AG09309 (cell line): ENCODE measurements at places on chromosomes 4 and X.

- no peak for DNase-seq
These were observed at the start of gene CPLX1 for GRCh38 chr4:825971-826330. CPLX1 (minus strand) TSS chr4:826129; CDS start chr4:824522, 1,607 bp downstream.

- no peak for DNase-seq
These were observed 36.9 kb downstream of the ANXA10 start for GRCh38 chr4:168129046-168129772.

- DNase-seq = no peak
These were observed 58.8 kb upstream of the LHFPL1 start for GRCh38 chrX:112738347-112739033.

DNA sequence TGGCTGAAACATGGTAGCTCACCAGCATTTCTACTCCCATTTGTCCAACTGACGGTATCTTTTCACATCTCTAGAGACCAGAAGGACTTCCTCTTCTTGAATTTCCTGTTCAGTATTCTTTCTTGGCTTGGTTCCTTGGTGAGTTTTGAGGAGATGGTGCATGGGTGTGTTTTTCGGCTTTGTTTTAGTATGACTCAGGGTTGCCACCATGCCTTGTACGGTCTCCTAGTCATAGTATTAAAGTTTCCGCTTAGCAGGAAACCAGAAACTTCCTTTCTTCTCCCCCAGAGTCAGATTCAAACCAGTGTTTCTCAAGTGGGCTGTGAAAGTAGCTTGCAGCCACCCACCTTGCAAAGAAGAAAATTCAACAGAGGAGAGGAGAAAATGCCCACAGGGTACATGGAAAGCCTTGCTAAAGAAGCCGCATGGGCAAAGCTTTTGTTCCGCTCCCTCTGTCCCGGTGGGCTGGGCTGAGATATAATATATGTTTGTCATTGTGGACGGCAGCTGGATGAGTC is 5.7 kb downstream of the CD99 start:
- DNase-seq = no peak

DNA sequence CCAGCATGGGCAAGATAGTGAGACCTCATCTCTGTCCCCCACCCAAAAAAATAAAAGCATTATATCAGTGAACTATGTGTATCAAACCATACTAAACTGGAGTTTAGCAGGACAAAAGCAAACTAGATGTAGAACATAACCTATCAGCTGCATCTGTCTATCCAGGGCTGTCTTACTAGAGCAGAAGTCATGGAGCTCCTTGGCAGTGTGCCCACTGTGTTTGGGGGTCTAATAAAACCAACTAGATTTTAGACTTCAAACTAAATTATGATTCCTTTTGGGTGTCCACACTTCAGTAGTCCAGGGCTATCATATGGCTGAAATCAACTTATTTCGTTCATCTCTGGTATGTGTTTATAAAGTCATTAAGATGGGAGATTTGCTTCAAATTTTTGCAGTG is 8.3 kb downstream of the SLBP start:
- no peak for DNase-seq

- no peak for DNase-seq
These were observed 100.1 kb upstream of the ATXN3L start for GRCh38 chrX:13419918-13420317.

DNA sequence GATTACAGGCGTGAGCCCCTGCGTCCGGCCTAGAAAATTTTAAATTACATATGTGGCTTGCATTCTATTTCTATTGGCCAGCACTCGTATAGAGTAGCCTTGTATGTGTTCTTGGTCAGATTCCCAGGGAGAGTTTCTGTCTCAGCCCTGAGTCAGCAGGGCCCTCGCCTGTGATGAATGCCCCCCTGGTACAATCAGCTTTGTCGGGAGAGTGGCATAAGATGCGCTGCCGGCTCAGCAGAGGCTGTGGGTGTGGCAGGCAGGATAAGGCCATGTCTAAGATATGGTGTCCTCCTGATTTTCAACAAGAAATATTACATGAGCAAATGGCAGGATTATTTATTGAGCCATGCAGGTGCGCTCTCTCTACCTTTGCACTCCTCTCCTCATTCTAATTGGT is 1.6 kb upstream of the REELD1 start:
- DNase-seq = no peak
